NCI-H2171 treated with DMSO at 0.1 percent for 48 hours (cell line): ENCODE measurements at places on chromosomes 4 and X.

GRCh38 chr4:139704915-139705485, 39.4 kb downstream of the MGST2 start:
- peak; percentile 2 for DNase-seq

- no peak for DNase-seq
Observed at GRCh38 chrX:85930099-85930498, 117.3 kb downstream of the CHM start.

DNA sequence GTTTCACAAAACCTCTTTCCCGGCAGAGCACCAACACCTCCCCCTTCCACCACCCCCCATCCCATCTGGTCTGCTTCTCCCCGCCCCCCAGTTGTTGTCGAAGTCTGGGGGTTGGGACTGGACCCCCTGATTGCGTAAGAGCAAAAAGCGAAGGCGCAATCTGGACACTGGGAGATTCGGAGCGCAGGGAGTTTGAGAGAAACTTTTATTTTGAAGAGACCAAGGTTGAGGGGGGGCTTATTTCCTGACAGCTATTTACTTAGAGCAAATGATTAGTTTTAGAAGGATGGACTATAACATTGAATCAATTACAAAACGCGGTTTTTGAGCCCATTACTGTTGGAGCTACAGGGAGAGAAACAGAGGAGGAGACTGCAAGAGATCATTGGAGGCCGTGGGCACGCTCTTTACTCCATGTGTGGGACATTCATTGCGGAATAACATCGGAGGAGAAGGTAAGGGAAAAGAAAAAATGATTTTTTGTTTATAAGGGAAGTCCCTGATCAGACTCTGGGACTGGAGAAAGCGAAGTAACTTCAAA, at the start of gene PDGFRA:
Gene PDGFRA (plus strand): TSS at position 333 of the 541 bp plus-strand sequence. CDS start 29,476 bp downstream, outside the sequence.
- no peak for DNase-seq

DNA sequence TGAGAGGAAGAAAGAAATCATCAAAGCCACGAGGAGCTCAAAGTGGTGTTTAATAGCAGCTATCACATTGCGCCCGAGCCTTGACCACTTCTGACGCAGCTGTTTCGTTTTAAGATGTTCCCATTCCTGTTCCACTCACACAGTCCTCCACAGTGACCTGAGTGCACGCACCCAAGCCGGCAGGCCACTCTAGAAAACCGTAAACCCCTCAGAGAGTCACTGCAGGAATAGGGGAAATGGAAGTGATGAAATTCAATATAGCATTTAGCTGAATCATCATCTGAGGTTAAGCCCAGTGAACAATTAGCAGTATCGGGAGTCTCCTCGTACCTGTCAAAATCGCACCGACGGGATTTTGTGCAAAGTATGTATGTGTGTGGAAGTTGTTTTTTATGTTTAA, 17.9 kb upstream of the HAND2 start:
- no peak for DNase-seq
